ENCODE measurements at places on chromosomes 3 and 15. TPM values are rescaled to one million over a fixed set of nuclear protein-coding genes. Genes with fewer than 3 reads are reported as not detected.
A peak's percentile ranks its signal among the peaks of the same experiment; 100 is the strongest.

DNA sequence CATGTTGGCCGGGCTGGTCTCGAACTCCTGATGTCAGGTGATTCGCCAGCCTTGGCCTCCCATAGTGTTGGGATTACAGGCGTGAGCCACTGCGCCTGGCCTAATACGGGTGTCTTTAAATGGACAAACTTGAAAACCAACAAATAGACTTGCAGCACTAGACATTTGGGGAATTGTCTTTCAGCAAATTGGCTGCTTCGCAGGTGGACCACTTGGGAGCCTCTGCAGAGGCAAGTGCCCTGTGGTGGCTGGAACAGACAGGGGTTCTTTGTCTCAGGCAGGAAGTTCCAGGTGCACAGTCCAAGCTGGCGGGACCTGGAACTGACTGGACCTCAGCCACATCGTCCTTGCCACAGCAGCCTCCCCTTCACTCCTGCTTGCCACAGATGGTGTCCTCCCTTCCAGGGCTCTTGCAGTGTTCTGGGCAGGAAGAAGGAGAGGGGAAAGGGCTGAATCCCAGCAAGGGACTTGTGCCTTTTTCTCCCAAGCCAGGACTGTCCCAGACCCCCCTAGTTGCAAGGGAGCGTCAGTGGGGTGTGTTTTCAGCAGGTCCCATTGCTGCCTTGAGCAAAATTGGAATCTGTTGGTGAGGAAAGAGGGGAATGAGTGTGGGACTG, 94.3 kb downstream of the TBC1D2B start:
- DNase-seq: no peak

GRCh38 chr3:149005416-149005815, 14.1 kb downstream of the GYG1 start:
- no peak for DNase-seq

Gene GOLGA8R
- total RNA-seq: 5.7 TPM

Gene EEF1AKMT4
- total RNA-seq: 0.37 TPM

DNA sequence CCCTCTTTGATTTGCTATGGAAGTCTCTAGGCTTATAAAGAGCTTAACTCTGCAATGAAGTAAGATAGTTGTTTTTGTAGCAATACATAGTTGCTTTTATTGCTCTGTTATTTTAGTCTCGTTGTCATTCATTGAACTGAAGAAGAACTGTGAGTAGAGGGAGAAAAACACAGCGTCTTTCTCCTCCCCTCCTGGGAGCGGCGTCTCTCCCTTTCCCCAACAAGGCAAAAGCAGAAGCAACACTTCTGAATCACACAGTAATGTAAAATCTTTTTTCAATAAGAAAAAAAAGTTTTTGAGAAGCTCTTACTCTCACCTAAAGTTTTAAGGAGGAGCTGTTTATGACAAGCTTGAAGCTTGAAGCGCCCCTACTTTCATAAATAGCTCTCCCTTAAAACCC, 119.3 kb upstream of the SLC7A14 start:
- no peak for DNase-seq

DNA sequence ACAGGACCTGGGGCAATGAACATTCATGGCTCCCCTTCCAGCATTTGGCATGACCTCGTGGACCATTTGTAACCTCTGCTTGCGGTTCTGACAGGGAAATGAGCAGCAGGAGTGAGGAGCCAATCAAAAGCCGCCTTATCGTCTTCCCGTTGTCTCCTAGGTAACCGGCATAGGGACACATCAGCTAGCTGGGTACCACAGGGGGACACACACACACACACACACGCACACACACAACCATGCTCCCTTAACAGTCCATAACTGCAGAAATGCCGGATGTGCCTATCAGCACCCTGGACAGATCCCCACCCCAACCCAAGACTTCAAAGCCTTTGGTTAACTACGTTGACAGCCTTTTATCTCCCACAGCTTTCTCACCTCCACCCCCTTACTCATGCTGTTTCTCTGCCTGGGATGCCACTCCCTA, 53.4 kb upstream of the CCDC174 start:
- peak; percentile 12 for DNase-seq

DNA sequence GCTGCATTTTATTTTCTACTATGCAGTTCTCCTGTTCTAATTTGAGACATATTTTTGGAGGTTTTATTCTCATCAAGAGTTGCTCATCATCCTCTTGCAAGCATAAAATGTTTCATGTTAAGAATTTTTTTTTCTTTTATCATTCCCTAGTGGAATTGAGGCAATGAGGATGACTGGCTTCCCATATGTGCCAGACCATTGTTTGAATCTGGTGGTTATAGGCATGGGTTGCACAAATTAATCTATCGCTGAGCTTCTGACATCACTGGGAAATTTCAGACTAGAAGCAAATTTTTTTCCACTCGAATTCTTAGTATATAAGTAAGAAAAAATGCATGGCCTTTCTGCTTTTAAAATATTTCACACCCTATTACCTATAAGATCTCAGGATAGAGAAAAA, 279.1 kb upstream of the PLSCR5 start:
- no peak for DNase-seq

DNA sequence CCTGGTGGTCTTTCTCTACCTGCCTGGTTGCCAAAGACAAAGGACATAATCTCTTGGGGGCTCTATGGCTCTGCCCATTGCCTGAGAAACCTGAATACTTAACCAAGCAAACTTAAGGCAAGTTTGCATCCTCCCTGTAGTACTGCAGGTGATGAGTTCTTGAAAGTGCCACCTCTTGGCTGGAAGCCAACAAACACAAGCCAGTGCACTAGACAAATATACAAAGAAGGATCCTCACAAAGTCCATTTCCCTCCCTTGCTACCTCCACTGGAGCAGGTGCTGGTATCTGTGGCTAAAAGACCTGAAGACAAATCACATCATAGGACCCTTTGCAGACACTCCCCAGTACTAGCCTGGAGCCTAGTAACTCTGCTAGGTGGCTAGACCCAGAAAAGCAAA, 772.3 kb downstream of the SI start:
- DNase-seq: no peak

DNA sequence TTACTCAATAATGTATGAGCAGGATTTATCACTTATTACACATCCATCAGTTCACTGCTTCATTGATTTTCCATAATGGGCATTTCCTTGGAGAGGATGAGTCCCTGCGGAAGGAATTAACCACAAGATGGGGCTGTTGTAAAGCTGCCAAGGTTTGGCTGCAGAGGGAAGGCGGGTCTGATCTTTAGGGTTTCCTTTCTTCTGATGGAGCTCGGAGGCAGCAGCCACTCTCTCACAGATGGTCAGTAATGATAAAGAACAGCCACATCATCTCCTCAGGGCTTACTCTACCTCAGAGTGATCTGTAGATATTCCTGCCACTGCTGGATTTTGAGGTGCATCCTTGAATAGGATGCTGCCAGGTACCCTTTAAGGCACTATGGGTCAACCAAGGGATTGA, 115.2 kb downstream of the USP13 start:
- DNase-seq: no peak

GRCh38 chr3:30435861-30436331, 170.5 kb upstream of the TGFBR2 start:
- DNase-seq: no peak

GRCh38 chr3:31502803-31503221, 29.9 kb upstream of the STT3B start:
- DNase-seq: no peak

GRCh38 chr3:36489679-36490425, 109.5 kb downstream of the STAC start:
- DNase-seq: no peak

GRCh38 chr3:35727179-35727578, 87.9 kb downstream of the ARPP21 start:
- DNase-seq: no peak

GRCh38 chr15:49621887-49622286, 1.0 kb downstream of the DTWD1 start:
- DNase-seq: no peak

Gene NCK1
- 58.0 TPM for total RNA-seq

DNA sequence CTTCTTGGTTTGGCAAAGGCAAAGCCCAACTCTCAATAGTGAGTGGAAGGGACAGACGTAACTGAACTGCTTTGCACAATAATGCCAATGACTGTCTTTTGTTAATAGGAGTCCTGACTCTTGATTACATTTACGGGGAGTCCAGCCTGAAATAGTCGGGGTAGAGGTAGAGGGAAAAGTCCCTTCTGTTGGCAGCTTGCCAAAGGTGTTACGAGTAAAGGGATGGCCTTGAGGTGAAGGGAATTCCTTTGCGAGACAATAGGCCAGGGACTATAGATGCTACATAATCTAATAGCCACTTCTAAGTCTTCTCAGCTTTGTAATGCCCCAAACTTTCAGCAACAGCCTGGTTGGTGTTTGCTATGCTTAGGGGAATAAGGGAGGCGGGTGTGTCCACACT, 2.2 kb upstream of the SENP2 start:
- DNase-seq: no peak

Gene PLSCR5
- total RNA-seq: not detected

GRCh38 chr3:66792086-66792485, 206.0 kb upstream of the KBTBD8 start:
- no peak for DNase-seq

DNA sequence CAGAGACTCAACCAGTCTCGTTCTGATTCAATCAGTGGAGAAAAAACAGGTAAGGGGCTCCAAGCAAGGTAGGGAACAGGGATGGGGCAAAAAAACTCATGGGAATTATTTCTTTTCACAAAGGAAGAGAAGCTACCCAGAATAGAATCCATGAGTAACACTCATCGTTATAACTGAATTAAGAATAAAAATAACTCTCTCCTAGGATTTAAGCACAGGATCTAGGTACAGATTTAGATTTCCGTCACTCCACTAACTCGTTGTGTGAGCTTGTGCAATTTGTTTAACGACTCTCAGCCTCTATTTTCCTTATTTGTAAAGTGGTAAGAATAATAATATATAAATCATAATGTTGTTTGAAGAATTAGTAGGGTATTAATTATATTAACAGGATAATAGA, 68.6 kb downstream of the ADAMTS9 start:
- no peak for DNase-seq

GRCh38 chr3:169348929-169349621, 314.4 kb downstream of the MECOM start:
- no peak for DNase-seq

DNA sequence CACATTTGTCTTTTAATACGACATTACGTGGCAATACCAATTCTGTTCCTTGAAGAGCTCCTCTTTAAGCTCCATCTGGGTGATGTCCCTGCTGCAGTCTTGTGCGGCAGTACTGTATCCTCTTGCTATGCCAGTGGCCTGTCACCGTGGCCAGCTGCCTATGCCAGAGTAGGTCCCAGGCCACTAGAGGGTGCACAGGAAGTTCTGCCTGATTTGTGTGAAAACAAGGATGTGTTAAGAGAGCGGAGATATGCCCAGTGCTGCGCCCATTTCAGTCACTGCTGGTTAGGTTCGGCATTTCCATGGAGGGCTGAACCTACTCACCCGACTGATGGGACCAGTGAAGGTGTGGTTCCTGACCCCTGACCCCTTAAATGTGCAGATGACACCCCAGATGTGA, 25.2 kb downstream of the NIPA1 start:
- no peak for DNase-seq

DNA sequence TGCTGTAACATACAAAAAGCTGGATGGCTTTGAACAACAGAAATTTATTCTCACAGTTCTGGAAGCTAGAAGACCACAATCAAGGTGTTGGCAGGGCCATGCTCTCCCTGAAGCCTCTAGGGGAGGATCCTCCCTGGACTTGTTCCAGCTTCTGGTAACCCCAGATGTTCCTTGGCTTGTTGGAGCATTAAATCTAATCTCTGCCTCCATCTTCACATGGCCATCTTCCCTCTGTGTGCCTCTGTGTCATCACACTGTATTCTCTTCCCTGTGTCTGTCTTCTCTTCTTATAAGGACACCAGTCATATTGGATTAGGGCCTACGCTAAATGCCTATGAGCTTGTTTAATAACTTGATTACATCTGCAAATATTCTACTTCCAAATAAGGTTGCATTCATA, 109.5 kb downstream of the STAG1 start:
- DNase-seq: no peak

Gene KBTBD13
- not detected for total RNA-seq

Gene ABHD14A
- 20.8 TPM for total RNA-seq

Gene AGBL1
- not detected for total RNA-seq

- DNase-seq: no peak
These were observed 118.3 kb downstream of the FNDC3B start for GRCh38 chr3:172157564-172158258.

Gene SCN11A
- total RNA-seq: 0.23 TPM

Gene RTP4
- total RNA-seq: 2.1 TPM

Gene IQCH
- 0.43 TPM for total RNA-seq

Gene PLA2G4D
- not detected for total RNA-seq

- no peak for DNase-seq
These were observed 160.0 kb downstream of the FRMD5 start for GRCh38 chr15:44034933-44035624.

DNA sequence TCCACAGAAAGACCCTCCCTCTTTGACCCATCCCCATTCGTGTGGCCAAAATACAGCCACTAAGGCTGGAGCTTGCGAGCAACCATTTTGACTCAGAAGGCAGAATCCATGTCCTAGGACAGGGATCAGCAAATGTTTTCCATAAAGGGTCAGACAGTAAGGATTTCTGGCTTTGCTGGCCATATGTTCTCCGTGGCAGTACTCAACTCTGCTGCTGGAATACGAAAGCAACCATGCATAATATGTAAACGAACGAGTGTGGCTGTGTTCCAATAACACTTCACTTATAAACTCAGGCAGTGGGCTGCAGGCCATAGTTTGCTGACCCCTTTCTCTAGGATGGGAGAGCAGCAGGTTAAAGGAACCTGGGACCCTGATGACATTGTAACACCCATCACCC, 77.6 kb upstream of the WNT5A start:
- DNase-seq: no peak

Gene LINGO1
- 0.09 TPM for total RNA-seq

- DNase-seq: no peak
These were observed 95.7 kb upstream of the ALDH1A3 start for GRCh38 chr15:100783760-100784492.

GRCh38 chr3:18499301-18499700, 74.2 kb upstream of the SATB1 start:
- peak; percentile 22 for DNase-seq

DNA sequence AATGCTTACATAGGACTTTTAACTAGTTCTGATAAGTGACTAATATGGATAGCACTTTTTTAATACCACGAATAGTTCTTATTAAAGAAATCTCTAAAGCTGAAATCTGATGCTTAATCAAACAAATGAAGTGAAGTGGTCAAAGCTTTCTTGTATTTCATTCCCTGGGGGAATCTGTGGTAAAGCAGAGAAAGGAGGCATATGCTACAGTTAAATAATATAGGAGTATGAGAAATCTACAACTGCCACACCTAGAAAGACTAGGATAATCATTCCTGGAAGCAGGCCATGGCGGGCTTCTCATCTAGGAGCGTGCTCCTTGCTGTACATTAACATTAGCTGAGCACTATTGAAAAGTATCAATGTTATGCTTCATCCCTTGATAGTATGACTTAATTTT, 835.7 kb downstream of the OTOL1 start:
- no peak for DNase-seq

DNA sequence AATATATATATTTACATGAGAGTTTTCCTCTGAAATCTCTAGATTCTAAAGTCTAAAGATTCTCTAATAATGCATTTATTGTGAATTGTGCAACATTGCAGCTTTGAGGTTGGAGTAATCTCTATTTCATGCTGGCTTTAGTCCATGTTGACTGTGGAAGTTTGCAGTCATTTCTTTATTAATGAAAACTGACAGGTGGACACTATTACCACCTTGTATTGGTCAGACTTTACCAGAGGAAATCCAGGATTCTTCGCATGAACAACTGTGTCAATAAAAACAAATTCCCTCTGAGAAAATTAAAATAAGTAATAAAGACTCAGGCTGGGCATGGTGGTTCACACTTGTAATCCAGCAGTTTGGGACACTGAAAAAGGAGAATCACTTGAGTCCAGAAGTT, 274.1 kb downstream of the SHQ1 start:
- no peak for DNase-seq
